ENCODE measurements at places on chromosomes 1 and 21.

GRCh38 chr1:12607263-12607662 lies 10.7 kb downstream of the DHRS3 start:
- no peak for DNase-seq

DNA sequence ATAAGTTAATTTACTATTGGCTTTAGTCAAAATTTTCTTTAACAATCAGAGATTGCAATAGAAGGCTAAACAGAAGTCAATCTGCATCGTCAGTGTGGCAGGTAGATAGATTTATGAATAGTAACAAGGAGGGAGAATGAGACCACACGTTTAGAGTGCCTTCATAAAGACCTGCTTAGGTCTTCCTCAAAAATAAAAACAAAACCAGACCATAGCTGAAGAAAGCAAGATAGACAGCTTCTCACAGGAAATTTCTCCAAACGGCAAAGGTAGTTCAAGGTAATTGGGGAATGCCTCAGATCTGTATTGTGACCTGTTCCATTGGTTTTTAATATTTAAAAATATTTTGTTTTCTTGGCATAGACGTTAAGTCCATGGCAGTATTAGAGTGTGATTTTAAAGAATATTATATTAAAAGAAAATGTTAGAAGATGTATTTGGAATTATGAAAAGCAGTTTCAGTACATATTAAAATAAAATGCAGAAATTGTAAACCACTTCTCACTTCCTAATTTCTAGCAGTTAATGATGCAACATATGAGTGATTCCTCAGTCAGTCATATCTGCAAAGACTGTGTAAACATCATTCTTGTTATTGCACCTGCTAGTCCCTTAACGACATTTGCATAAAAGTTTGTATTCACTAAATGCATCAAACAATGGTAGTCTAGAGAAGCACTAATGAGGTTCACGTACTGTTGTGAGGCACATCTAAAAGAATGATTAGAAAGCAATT lies 278.0 kb downstream of the HLX start:
- DNase-seq: no peak

DNA sequence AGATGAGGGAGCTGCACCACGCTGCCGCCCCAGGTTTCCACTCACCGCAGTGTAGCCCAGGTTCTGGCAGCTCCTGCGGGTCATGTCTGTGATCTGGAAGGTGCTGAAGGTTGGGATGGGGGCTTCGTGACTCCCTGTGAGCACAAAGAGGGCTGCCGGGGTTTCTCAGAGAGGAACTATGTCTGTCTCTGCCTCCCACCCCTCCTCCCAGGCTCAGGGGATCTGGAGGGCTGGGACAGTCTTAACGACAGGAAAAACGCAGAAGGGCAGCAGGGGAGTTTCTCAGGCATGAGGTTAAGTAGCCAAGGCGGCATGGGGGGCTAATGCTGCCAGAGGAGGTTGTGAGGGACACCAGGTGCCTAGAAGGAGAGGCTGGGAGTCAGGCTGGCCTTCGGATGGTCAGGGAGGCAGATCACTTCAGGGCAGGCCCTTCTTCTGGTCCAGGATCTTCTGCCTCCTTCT lies 656 bp downstream of the SH2D2A start:
- DNase-seq: no peak

- DNase-seq: no peak
These were observed 64.4 kb upstream of the PTGFR start for GRCh38 chr1:78426408-78426807.

DNA sequence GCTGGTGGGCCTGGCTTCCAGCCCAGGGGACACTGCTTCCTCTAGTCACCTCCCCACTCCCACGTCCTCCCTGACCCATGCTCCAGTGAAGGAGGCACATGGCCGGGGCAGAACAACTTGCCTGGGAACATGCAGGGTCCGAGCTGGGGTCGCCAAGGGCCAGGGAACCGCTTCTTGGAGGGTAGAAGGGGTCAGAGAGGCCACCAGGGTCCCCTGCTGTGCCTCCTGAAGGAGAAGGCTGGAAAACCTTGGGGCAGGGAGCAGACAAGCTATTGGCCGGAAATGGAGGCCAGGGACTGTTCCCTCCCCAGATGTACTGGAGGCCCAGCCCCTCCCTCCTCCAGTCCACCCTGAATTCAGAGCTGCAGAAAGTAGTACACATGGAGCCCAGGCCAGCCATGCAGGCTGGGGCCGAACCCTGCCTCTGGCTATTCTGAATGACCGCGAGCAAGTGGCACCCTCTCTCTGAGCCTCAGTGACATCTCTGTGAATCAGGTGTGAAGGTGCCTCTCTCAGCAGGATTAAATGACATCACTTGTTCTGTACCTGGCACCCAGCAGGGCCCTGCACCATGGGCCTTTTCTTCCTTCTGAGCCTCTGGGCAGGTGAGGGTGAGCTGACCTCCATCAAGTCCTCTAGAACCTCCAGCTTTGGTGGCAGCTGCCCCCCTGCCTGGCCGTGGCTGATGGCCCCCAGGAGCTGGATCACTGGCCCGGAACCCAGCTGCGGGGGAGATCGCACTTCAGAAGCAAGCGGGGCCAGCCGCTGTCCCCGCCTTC lies 15.7 kb downstream of the SPOCD1 start:
- DNase-seq: no peak

DNA sequence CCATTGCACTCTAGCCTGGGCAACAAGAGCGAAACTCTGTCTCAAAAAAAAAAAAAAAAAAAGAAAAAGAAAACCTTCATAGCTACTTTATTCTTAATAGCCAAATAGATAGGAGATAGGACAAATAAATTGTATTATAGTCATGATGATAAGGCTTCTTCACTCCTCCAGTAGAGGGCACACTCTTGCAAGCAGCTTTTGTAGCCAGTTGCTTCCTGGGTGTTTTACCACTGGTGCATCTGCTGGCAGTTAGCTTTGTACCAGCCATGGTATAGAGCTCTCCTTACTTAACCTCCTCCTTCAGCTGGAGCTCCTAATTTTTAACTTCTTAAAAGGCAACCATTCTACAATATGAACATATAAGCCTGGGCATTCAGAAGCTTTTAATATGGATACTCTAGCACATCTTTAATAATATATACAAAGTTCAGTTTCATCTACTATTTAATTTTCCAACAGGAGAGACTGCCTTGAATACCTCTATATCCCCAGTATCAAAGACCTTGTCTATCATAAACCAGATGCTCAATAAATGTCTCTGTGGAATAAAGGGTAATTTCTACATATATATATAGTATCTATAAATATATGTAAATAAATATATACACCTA lies 35.8 kb downstream of the EVI5 start:
- DNase-seq: no peak

DNA sequence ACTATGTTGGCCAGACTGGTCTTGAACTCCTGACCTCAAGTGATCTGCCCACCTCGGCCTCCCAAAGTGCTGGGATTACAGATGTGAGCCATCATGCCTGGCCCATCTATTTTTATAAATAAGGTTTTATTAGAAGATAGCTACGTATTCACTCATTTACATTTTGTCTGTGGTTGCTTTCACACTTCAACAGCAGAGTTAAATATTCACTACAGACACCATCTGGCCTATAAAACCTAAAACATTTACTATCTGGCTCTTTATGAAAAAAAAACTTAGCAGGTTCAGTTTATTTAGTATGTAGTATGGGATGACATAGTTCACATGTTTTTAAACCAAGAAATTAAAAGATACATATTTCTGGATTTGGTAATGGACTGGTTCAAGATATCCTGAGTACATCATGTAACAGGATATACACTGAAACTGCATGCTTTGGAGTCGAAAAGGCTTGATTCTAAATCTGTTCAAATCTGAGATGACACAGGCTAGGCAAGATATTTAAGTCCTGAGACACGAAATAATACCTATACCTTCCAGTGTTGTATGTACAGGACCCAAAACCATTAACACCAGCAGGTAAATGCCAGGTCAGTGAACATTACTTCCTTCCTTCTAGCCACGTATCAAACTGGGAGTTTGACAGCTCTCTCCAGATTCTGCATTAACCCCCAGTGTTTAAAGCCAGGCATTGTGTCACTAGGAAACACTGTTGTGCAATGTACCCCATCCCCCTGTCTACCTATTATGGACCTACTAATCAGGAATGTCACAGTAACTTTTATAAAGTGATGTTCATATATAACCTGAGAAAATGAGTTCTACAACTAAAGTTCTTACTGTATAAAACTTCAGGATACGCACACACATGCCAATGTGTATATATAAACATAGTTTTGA lies 54.3 kb upstream of the SDC3 start:
- no peak for DNase-seq

DNA sequence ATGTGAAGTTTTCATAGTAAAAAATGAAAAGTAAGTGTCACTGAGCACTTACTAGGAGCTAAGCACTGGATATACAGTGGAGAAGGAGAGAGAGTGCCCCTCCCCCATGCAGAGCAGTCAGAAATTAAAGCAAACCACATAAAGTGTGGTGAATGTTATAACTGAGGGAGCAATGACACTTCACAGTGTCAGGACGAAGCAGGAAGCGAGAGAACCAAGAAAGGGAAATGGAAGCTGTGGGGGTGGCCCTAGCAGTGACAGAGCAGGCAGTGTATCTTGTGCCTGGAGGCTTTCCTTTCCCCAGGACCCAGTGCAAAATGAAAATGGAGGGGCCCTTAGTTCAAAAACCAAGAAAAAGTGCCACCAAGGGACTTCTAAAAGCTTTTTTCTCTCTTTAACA lies 21.5 kb upstream of the RCAN3 start:
- peak; percentile 27 for DNase-seq

DNA sequence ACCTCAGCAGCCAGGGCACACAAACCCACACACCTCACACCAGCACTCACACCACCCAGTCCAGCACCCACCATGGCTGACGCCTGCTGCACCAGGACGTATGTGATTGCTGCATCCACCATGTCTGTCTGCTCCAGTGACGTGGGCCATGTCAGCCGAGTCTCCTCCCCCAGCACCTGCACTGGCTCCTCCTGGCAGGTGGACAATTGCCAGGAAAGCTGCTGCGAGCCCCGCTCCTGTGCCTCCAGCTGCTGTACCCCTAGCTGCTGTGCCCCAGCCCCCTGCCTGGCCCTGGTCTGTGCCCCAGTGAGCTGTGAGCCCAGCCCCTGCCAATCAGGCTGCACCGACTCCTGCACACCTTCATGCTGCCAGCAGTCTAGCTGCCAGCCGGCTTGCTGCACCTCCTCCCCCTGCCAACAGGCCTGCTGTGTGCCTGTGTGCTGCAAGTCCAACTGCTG lies at the start of gene KRTAP10-8:
TSS of gene KRTAP10-8 (plus strand) at position 51 of the 458 bp plus-strand sequence. CDS start at position 73, 22 bp downstream.
- DNase-seq: no peak

- DNase-seq: no peak
These were observed 74.7 kb upstream of the BACH1 start for GRCh38 chr21:29224006-29224405.

DNA sequence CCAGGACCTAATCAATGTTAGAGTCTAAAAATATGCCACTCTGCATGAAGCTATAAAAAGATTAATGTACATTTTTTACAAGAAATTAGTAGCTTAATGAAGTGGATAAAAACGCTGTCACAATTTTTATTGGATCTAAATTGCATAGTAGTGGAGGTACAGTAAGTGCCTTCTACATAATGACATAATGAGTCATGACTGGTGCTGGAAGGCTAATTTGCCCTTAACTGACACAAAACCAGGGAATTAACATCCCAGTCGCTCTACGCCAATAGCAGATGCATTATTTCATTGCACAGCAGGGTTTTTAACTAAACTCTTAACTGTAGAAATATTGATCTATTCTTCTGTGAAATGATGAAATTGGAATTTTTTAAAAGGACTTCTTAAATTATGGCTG lies 33.3 kb downstream of the RRAGC start:
- no peak for DNase-seq

Data from activated CD8-positive, alpha-beta memory T cell treated with anti-CD3 and anti-CD28 coated beads for 1 hour (primary cell).